ENCODE measurements at places on chromosomes 13 and 19. TPM values are rescaled to one million over a fixed set of nuclear protein-coding genes. Genes with fewer than 3 reads are reported as not detected.

IGFL2 gene
- total RNA-seq = not detected

LMO7 gene
- total RNA-seq = 289 TPM

ZNF560 gene
- 1.5 TPM for total RNA-seq

METTL21C gene
- total RNA-seq = not detected

PALM3 gene
- 0.32 TPM for total RNA-seq

SHFL gene
- 36.8 TPM for total RNA-seq

CERS4 gene
- total RNA-seq = 1.9 TPM

FUT3 gene
- not detected for total RNA-seq

KLK7 gene
- total RNA-seq = 0.32 TPM

MISP3 gene
- 0.49 TPM for total RNA-seq

JSRP1 gene
- not detected for total RNA-seq

HAUS5 gene
- 4.1 TPM for total RNA-seq

ADGRE2 gene
- total RNA-seq = not detected

HIPK4 gene
- 0.49 TPM for total RNA-seq

ARHGAP33 gene
- total RNA-seq = 6.8 TPM

VSTM1 gene
- not detected for total RNA-seq

ARRDC5 gene
- total RNA-seq = 0.49 TPM

FGF14 gene
- under 0.01 TPM for total RNA-seq

WTIP gene
- 40.2 TPM for total RNA-seq

ZNF132 gene
- total RNA-seq = 9.4 TPM

NLRP7 gene
- total RNA-seq = not detected

ATP13A1 gene
- 72.5 TPM for total RNA-seq

PLIN4 gene
- under 0.01 TPM for total RNA-seq

WBP4 gene
- total RNA-seq = 8.4 TPM

NCCRP1 gene
- total RNA-seq = not detected

CEACAM20 gene
- total RNA-seq = not detected

OR7D2 gene
- not detected for total RNA-seq

FXYD1 gene
- 2.1 TPM for total RNA-seq

DAND5 gene
- total RNA-seq = 0.65 TPM

ZNF492 gene
- 0.24 TPM for total RNA-seq

EDNRB gene
- total RNA-seq = 0.97 TPM

CRTC1 gene
- 4.4 TPM for total RNA-seq

FCER2 gene
- not detected for total RNA-seq

CD33 gene
- not detected for total RNA-seq

FFAR2 gene
- not detected for total RNA-seq

URAD gene
- total RNA-seq = not detected

SYNE4 gene
- total RNA-seq = not detected

TEX26 gene
- not detected for total RNA-seq

PTPRH gene
- 1.1 TPM for total RNA-seq

GGN gene
- total RNA-seq = 1.2 TPM

THSD1 gene
- total RNA-seq = 3.5 TPM

PROZ gene
- not detected for total RNA-seq

CD22 gene
- total RNA-seq = not detected
